ENCODE measurements at places on chromosomes 5 and 9.

GRCh38 chr5:139068494-139069151 lies 129.5 kb downstream of the SIL1 start:
- no peak for DNase-seq

DNA sequence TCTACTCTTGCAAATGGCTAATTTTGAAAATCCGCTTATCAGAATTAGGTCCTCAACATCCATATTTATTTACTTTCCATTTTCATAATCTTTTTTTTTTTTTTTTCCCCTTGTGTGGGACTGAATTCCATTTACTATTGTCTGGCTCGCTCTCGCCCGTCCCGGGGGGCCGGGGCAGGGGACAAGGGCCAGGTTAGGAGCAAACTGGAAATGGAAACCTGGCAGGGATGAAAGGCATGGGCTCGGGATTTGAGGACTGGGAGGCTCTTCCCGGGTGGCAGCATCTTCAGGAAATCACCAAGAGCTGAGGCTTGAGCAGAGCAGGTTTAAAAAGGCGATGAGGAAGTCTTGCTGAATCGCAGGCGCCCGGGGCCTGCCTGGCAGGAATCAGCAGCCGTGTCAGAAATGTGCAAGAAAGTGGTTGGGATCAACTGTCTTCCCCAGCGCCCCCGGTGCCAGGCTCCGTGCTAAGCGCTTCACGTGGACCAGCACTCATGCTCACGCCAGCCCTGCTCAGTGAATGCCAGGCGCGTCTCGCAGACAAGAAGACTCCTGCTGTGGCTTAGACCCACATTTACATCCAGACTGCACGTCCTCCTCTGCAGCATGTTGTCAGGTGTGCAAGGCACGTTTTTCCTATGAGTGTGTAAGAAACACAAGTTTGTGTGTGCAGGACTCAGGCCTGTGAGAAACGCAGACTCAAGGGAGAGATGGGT lies 66.3 kb upstream of the UNC5A start:
- DNase-seq: no peak

- no peak for DNase-seq
Measured at GRCh38 chr5:155978850-155979249, 348.1 kb upstream of the SGCD start.

GRCh38 chr5:73899055-73899454 lies 273.1 kb downstream of the ARHGEF28 start:
- DNase-seq: no peak

GRCh38 chr5:103174147-103174546 lies 54.0 kb downstream of the PPIP5K2 start:
- no peak for DNase-seq

GRCh38 chr5:180013678-180014077 lies 57.9 kb downstream of the RNF130 start:
- no peak for DNase-seq

GRCh38 chr5:543351-543750 lies 19.1 kb upstream of the SLC9A3 start:
- DNase-seq: no peak

DNA sequence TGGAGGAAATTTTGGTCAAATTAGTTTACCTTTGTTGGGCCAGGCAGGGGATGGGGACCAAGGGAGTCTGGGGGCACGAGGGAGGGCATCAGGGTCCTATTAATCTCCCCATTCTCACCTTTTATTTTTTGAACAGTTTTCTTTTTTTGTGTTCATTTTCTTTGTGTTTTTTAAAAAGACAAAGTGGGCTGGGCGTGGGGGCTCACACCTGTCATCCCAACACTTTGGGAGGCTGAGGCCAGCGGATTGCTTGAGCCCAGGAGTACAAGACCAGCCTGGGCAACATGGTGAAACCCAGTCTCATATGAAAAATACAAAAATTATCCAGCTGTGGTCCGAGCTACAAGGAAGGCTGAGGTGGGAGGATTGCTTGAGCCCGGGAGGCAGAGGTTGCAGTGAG lies 103.7 kb downstream of the WNK2 start:
- no peak for DNase-seq

DNA sequence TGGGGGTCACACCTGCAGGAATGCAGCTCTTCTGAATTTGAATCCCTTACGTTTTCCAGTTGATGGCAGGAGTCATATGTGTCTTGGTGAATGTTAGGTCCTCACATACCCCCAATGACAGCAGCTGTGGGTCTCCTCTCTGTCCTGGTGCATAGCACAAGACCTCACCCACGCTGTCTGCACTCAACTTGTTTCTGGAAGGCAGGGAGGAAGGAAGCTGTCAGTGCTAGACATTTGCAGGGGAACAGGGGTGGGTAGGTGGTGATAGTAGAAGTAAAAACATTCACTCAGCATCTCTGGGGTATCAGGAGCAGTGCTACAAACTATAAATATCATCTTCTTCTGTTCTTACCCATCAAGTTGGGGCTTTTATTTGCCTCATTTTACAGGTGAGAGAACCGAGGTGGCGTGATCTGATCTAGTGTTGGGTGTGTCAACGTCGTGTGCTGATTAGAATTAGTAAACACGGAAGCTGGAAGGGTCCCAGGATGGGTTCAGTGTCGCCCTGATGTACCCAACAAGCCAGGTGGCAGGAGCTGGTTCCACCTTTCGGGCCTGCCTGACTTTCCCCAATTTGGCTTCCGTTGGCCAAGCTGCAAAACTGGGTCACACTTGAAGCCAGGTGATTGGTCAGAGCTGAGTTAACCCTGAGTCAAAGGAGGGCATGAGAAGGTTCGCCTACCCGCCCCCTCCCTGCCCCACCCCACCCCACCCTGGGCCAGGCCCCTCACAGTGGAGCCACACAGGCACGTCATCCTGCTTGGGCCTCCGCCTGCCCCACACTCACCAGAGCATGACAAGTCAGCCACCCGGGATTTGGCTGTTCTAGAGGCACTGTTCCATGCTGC lies 15.8 kb downstream of the ERGIC1 start:
- no peak for DNase-seq

DNA sequence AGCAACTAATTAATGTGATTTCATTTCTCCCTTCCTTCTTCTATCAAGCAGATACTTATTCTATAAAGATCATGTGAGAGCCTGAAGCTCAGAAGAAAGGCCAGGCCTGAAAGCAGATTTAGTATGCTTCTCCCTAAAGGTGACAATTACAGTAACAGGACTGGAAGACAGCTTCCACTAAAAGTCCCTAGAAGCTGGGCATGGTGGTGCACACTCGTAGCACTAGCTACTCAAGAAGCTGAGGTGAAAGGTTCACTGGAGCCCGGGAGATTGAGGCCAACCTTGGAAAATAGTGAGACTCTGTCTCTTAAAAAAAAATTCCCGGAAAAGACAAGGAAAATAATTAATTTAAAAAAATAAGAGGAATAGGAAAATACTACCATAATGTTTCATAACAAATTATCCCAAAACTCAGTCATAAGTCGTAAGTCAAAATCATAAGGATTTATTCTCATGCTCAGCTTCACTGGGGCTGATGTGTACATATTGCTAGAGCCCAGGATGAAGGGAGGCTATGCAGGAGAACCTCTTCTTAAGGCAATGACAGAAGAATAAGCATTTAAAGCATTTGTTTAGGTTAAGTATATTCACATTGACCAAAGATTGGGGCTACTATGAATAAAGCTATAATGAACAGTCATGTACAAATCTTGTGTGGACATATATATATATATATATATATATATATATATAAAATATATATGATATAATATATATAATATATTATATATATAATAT lies 210.8 kb upstream of the SMARCA2 start:
- no peak for DNase-seq

DNA sequence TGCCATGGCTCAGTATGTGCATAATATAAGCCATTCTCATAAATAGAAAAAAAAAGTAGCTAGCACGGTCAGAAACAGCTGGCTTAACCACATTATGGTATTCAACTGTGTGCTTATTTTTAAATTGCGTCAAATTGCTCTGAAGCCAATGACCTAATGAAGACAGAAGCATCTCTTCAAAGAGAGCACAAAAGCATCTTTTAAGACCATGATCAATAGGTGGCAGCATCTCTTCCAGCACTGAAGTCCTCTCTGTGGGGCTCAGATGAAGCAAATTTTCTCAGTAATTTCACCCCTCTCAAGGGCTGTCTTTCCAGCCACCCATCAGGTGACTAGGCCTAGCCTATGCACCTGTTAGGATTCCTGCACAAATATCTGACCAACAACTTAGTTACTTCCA lies 251.4 kb downstream of the GLIS3 start:
- DNase-seq: no peak

DNA sequence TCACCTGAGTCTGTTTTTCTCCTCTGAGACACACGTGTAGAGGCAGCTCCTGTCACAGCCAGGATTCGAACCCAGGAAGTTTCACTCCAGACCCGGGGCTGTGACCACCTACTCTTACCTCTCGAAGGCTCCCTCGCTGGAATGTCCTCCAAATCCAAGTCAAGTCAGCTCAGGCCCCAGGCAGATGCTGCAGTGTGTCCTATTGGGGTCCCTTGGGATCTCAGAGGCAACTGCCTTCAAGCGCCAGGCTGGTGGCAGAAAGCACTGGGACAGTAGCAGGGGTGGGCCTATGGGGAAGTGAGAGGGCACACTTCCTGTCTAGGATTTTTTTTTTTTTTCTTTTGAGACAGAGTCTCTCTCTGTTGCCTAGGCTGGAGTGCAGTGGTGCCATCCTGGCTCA lies 762 bp upstream of the ST6GALNAC4 start:
- no peak for DNase-seq

DNA sequence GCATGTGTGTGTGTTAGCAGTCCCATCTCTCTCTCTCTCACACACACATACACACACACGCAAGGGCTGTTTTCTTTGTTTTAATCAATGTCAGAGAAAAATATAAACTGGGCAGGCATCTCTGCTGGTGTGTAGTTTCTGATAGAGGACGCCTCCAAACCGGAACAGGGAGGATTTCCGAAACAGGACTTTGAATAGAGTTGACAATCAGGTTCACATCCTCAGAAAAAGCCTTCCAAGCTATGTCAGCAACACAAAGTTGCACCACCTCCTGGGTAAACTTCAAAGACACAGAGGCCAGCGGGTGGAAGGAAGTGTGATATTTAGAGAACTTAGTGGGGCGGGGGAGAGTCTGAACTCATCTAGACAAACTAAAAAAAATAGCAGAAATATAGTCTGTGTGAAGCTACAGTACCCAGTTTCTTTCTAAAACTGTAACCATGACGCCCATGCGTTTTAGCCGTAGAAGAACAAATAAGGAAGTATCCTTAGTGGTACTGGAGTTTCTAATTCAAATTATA lies 1.2 kb downstream of the ST8SIA4 start:
- DNase-seq: no peak

DNA sequence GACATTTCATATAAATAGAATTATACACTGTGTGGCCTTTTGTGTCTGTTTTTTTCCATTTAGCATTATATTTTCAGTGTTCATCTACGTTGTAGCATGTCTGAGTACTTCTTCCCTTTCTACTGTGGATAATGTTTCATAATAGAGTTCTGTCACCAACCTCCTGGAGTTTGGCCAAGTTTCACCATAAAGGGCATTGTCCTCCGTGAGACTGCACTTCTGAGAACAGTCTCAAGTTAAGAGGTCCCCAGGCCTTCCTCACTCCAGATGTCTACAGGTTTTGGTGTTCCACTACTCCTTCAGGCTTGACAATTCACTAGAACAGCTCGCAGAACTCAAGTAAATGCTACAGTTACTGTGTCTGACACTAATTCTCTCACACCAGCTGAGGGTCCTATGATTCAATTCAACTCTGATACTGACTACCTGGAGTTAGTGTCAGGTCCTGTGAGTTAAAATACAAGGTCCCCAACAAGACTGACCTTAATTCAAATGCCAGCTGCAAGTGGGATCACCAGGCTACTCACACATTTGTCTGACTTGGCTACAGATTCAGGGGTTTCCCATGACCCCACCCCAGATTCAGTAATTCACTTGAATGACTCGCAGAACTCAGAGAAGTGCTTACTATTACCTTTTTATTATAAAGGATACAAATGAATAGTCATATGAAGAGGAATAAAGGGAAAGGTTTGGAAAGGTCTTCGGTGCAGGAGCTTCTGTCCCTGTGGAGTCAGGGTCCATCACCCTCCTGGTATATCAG lies 31.1 kb downstream of the SLC35A4 start:
- peak; percentile 19 for DNase-seq

DNA sequence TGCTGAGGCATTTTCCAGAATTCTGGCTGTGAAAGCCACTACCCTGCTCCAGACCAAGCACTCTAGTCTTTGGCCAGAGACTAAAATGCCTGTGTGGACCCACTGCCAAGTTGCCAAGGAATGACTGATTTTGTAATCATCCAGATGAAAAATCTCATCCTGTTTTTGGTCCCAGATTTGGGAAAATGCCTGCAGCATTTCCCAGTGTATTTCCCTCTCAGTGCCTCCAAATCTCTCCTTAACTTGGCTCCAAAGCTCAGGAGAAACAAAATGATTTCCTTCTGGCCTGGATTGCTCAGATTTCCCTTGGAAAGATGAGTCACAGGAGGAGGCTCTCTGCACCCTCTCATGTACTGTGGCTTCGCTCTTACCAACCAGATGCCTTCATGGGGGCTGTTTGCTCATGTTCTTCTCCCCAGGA lies 335.2 kb upstream of the TARS1 start:
- DNase-seq: no peak

GRCh38 chr9:99345451-99345850 lies 123.4 kb downstream of the SEC61B start:
- DNase-seq: no peak

DNA sequence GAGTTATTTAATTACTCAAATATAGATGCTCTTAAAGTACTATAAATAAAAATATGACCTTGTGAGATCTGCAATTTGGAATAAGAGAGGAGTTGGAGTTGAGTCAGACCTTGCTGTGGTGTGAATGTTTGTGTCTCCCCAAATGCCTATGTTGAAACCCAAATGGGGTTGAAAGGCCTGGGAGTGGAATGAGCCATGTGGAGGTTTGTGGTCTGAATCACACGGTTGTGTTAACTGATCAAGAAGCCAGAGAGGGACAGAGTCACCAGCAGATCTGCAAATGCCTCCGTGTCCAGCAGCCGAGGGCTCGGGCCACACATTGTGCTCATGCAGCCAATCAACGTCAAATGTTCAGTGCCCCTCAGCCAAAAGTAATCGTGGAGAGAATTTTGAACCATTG lies 404.4 kb downstream of the ICE1 start:
- no peak for DNase-seq

DNA sequence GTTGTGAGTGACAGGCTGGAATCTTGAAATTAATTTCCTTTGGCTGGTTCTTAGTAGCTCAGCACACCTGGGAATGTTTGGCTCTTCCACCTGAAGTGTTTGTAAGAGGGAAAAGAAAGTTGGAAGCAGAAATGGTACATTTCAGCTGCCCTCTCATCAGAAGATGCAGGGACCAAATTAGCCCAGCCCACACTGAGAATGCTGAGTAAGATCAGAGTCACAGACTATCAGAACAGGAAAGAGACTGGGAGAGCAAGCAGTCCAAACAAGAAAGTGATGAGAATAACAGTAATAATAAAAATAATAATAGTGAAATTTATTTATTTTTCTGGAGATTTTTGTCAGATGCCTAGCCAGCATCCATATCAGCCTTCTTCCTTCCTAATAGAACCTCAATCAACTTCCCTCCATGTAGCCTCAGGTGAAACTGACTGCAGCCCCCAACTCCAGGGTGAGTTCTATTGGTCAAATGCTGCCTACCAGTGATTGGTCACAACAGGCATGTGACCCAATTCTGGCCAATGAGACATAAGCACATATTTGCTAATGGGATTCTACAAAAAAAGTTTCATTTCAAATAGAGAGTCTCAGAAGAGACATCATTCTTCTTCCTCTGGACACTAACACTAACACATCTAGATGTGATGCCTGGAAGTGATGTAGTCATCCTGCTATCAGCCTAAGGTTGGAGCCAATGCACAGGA lies 31.2 kb upstream of the ADRA1B start:
- DNase-seq: no peak

Measured in NCI-H2029 treated with DMSO at 0.1 percent for 48 hours (cell line).